NCI-H510A (cell line): ENCODE measurements at places on chromosomes 2 and 18.

DNA sequence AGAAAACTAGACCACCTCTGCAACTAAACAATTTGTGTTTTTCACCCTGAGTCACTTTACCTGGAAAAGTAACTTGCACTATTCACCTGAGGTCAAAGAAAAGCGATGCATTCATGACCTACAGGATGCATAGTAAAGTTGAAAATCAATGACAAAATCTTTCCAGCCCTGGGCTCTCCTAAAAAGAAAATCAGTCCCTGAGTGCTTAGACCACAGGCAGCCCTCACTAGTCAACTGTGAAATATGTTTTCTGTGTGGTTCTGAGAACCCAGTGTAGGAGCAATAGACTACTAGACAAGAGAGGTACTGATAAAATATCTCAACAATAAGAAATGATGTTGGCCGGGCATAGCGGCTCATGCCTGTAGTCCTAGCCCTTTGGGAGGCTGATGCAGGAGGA is 133.1 kb downstream of the TXNL1 start:
- DNase-seq, result no peak

DNA sequence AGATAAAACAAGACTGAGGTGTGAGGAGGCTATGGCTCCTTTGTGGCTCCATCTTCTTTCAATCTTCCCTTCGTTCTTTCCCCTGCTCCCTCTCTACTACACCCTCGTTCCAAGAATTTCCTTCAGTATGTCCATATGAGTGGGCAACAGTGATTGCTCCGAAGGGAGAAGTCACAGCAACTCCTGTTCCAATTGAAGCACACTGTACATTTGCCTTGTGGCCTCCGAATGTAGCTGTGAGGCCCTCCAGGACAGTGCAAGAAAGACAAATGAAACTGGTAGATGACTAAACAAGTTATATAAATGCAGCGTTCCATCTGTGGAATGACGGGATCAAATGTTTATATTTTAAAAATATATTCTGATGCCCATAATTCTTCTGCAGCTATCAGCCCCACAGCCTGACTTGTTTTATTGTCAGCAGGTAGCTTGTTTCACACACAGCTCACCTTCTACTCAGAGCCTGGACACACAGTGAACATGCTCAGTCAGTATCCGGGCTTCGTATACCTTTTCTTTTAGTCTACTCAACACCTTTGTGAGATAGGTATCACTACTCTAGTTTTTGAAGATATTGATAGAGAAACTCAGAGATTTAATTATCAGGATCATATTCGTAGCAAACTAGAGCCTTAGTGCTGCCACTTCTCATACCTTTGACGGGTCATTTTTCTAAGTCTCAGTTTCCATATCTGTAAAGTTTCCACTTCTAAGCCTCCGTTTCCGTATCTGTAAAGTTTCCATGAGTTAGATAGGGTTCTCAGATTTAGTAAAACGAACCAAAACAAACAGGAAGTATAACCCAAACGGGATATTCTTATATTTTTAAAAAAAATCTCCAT is 216.7 kb upstream of the STON1 start:
- no peak for DNase-seq

DNA sequence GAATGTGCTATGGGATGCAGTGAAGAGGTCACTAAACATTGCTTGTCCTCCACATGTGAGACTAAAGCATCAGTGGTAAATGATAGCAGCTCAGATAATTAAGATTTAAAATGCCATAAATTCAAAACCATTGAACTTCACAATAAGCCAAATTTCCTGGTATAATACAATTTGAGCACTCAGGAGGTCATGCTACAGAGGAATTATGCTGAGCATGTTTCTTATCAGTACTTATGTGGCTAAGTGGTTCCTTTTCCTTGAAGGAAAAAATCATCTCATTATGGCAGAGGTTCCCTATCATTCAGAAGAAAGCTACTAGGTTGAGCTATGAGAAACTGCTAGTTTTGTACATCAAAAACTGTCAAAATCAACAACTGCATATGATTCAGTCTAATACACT is 156.6 kb downstream of the AGPS start:
- DNase-seq, result no peak

DNA sequence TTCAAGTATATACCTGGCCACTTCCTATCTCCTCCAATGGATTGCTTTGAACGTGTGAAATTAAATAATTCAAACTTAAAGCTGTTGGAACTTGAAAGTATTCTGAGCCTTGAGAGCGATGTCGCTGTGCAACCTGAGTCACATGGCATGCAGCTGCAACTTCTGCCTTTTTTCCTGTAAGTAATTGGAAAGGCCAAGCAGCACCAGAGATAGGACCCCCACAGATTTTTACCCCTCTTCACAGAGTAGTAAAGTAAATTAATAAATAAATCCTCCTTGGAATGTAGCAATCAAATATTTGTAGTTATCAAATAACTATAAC is 3.2 kb upstream of the RNF149 start:
- no peak for DNase-seq

- DNase-seq, result no peak
These were observed 243.5 kb downstream of the WDPCP start for GRCh38 chr2:63344575-63345284.

- DNase-seq, result no peak
These were observed 61.5 kb downstream of the EFR3B start for GRCh38 chr2:25103287-25103871.

- no peak for DNase-seq
These were observed 280.7 kb upstream of the ATP5MC3 start for GRCh38 chr2:175462246-175462645.

DNA sequence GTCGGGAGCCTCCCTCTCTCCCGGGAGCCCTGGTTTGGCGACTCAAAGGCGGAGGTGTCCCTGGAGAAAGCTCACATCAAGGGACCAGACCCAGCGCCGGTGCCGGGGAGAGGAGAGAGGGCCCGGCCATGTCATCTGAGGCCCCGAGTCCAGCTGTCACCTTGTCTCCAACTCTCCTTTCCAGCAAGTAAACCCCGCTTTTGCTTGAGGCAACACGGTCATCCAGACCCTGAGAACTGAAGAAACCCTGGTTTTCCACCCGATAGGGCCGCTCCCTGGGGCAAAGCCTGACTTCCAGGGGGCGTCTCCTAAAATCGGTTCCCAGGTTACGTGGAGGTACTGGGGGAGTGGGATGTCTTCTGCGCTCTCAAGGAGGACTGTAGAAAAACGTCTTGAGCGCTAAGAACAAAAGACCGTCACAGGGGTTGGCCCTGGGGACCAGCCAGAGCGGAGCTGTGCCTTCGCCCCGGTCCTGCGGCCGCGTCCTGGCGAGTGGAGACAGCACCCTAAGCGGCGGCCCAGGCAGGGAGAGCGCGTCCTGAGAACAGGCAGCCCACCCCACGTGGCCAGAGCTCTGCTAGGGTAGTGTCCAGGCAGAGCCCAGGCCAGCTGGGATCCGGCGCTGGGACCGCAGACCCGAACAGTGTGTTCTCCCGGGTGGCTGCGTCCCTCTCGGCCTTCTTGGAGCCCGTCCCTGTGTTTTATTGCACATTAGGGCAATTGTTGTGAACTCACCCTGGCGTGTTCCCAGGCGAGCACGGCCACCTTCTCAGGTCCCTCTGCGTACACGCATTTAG is 55.7 kb downstream of the TMEM18 start:
- no peak for DNase-seq

GRCh38 chr18:78138983-78139496 is 840.6 kb upstream of the SALL3 start:
- DNase-seq, result peak; percentile 97

DNA sequence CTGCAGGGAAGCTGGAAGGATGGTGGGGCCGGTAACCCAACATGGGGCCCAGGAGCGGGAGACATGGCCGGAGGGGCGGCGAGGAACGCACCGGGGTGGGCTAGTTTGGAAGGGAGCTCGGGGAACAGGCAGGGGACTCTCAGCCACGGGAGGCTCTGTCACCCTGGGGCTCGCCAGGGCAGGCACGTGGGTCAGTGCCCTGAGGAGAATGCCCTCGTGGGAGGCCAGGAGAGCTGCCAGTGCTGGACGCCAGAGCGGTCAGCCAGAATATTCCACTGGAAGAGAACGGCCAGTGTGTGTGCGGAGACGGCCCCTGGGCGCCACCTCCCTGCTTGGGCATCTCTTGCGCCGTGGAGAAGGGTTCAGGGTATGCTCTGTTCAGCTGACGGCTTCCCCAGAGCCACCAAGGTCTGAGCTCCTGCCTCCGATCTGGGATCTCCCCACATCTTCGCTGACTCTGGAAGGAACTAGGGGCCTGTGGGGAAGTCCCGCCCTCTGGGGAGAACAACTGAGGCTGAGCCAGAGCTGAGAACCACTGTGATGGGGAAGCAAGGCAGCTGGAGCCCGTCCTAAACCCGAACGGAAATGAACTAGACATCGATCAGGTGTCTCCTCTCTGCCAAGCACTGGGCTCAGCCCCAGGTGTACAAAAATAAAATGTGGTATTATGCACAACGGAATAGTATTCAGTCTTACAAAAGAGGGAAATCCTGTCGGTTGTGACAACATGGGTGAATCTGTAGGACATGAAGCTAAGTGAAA is 49.3 kb downstream of the TNP1 start:
- no peak for DNase-seq

- no peak for DNase-seq
These were observed 355.0 kb upstream of the LYPD1 start for GRCh38 chr2:133025004-133025403.

DNA sequence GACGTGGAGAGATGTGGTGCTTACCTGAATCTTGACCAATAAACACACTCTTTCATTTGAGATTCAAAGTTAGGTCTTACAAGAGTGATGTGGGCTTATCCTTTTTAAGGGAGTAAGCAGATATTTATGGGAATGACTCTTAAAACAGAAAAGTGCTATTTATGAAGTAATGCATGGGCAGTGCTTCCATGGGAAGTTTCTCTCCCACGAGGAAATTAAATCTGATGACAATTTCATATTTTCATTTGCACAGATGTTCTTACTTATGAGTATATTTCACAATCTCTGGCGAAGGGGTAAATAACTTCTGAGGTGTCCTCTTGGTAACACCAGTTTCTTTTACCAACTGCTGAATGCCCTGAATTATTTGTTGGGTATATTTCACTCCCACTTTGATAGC is 21.0 kb downstream of the PNPT1 start:
- DNase-seq, result no peak

- no peak for DNase-seq
These were observed 587.5 kb downstream of the XIRP2 start for GRCh38 chr2:167475791-167476190.

DNA sequence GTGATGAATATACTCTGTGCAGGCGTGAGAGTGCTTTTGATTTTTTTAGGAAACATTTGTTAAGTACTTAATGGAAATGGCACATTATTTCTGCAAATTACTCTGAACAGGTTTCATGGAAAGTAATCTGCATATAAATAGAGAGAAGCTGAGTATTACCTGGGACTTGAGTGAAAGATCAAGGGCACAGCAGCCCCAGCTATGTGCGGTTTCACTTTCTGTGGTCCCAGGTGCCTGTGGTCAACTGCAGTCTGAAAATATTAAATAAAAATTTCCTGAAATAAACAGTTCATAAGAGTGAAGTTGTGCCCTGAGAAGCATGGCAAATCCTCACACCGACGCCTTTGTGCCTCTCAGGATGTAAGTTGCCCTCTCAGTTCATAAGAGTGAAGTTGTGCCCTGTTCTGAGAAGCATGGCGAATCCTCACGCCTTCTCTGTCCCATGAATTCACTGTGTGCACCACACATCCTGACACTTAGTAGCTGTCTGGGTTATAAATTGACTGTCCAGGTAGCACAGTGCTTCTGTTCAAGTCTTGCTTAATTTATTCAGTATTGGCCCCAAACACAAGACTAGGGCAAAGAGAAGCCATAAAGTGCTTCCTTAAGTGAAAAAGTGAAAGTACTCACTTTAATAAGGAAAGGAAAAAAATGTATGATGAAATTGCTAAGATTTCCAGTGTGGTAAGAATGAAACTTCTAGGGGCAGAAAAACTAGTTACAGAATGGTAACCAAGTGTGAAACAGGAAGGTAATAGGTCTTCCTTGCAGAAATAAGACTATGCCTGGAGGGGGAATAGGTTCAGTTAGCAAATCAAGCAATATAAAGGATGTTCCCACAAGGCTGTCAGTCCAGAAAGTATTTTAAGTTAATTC is 4.3 kb upstream of the SNTG2 start:
- no peak for DNase-seq

DNA sequence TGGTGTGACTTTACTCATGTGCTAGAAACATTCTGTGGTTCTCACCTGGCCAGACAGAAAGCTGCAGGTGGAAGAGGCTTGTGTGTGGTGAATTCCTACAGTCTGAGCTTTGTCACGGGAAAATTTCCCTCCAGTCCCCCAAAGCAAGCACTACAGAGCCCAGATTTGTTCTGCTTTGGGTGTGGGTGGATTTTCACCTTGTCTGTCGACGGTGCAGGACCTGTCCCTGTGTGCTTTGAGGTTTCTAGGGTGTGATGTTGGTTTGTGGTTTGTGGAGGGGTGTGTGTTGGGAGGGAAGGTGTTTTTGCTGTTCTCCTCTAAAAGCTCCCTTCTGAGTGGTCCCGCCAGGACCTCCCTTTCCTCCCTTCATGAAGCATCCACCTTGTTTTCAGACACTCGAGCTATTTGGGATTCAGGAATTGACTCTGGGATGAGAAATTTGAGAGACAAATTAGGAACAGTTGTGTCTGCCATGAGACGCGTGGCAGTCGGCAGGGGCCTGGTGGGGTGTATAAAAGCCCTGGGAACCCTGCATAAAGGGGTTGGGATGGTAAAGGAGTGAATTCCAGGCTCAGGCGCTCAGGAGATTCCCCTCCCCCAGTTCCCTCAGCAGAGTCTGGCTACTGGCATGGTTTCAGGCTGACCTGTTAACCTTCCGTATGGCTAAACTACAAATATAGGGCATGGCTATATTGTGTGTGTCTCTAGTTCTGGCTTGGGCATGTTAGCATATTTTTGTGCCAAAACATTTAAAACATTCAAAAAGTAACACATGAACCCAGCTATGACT is 65.5 kb downstream of the DGKD start:
- DNase-seq, result no peak

DNA sequence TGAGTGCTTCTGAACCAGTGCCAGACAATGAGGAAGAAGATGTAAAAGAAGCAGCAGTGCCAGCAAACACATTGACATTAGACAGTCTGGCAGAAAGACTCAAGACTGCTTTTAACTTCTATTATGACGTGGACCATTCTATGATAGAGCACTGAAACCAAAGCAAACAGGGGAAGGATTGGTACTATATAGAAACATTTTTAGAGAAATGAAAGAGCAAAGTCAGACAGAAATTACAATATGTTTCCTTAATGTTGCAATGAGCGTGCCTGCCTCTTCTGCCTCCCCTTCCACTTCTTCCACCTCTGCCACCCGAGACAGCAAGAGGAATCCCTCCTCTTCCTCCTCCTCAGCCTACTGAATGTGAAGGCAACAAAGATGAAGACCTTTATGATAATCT is 39.7 kb downstream of the DHX57 start:
- no peak for DNase-seq

GRCh38 chr18:80157708-80158343 is 48.8 kb downstream of the ADNP2 start:
- DNase-seq, result peak; percentile 27

DNA sequence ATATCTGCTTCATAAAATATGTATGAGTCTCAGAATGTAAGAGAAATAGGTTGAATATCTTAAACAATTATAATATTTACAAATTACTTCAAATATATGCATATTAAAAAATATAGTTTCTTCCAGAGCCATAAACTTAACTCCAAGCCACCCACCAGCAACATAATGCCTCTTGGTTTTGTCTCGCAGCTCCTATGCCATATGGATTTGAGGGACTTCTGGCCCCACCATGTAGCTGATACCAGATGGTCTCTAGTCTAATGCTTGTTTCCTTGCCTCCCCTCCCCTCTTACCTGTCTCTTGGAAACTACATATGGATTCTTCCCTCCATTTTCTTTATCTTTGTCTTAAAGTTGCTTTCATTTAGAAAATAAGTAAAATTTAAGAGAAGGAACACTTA is 114.3 kb downstream of the GCA start:
- DNase-seq, result no peak
